ENCODE measurements at places on chromosomes 12 and 14.

DNA sequence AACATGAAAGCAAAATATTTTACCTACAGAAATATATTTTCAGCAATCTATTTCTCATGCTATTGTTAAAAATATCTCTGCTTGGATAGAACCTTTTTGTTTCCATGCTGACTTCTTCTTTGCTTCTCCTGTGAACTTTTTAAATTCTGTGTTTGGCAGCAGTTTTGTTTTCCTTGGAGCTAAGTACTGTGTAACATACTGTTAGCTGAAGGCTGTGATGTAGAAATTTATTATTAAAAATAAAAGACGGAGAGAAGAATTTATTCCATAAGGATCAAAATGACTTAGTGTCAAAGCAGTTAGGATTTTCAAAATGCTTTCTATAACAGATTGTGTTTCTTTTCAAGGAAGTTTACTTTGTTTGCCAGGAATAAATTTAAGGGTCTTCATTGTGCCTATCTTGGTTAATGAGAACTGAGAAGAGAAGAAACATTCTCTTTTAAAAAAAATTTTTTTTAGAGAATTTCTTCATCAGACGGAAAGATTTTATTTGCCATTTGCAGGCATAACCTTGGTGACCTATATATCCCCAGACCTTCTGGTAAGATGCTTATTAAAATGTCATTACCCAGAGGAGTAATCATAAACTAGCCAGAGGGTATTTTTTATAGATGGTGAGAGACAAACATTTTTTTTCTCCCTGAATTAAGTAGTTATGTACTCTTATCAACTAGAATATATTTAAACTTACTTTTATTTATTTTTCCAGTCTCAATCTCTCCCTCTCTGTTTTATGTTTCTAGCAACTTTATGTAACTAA is 147.1 kb upstream of the SLCO1C1 start:
- no peaks in the 10 kb centered on the region for H3K4me1 ChIP-seq
- no peak overlapping the region for H3K4me3 ChIP-seq
- no peak overlapping the region for H3K27ac ChIP-seq
- H3K36me3 ChIP-seq: no peaks in the 10 kb centered on the region
- no peak for DNase-seq

DNA sequence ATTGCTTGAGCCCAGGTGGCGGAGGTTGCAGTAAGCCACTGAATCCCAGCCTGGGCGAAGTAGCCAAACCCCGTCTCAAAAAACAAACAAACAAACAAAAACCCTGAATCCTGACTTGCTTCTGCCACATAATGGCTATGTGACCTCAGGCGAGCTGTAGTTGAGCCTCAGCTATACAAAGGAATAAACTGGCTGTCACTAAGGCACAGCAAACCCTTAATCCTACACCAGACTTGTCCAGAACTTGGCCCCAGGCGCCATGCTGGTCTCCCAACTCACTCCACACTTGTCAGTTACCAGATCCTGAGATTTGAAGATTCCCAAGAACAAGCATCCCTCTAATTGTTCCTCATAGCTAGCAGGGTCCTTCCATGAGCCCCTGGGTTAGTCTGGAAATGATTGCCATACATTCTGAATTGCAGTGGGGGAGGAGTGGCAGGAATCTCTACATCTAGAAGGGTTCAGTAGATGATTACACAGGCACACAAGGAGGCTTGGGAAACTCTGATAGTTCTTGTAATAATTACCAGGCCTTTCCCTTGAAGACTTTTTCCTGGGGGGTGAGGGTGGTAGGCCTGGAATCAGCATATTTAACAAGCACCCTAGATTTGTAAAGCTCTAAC is 9.9 kb downstream of the MAP3K12 start:
- no peak overlapping the region for H3K4me3 ChIP-seq
- DNase-seq: no peak
- H3K27ac ChIP-seq: no peak overlapping the region
- H3K27me3 ChIP-seq: no peaks in the 10 kb centered on the region
- peaks cover 6% of the 10 kb centered on the region for H3K36me3 ChIP-seq
- H3K4me1 ChIP-seq: peaks cover 23% of the 10 kb centered on the region

GRCh38 chr12:46188170-46188569 is 80.7 kb downstream of the SLC38A1 start:
- DNase-seq: no peak
- H3K27me3 ChIP-seq: no peaks in the 10 kb centered on the region
- no peak overlapping the region for H3K4me3 ChIP-seq
- peak overlapping the region; percentile 35 for H3K27ac ChIP-seq
- peaks cover 74% of the 10 kb centered on the region for H3K4me1 ChIP-seq

DNA sequence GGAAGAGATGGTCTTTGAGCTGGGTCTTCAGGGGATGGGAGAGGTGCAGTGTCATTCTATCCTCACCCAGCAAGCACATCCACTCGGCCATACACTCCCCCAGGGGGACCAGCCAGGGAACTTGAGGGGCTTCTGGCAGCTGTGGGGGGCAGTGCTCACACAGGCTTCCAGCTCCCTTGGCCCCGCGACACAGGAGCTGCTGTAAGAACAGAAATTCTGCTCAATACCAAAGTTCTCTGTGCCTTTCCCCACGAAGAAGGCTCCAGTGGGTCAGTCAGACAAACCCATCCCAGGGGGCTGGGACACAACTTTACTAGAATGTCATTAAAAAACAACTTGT is 289.1 kb upstream of the RTL1 start:
- DNase-seq: no peak
- H3K36me3 ChIP-seq: no peaks in the 10 kb centered on the region
- H3K4me1 ChIP-seq: no peaks in the 10 kb centered on the region
- no peaks in the 10 kb centered on the region for H3K27me3 ChIP-seq
- H3K4me3 ChIP-seq: no peak overlapping the region

DNA sequence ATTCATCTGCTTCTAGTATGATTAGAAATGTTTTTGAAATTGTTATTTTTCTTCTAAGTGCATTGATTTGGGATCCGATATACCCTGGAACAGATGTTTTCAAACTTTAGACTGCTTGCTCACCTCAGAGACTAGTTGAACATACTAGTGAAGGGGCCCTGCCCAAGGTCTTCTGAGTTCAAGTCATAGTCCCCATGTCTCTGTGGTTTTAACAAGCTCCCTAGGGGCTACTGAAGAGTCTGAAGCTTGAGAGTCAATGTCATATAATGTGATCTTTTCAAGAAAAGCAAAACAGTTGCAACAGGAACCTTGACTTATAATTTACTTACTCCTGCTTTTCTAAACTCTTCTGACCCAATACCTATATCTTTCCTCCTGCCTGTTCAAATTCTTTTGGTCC is 7.5 kb upstream of the UBE2N start:
- no peak overlapping the region for H3K4me3 ChIP-seq
- peaks cover 25% of the 10 kb centered on the region for H3K4me1 ChIP-seq
- no peaks in the 10 kb centered on the region for H3K27me3 ChIP-seq
- no peaks in the 10 kb centered on the region for H3K36me3 ChIP-seq

DNA sequence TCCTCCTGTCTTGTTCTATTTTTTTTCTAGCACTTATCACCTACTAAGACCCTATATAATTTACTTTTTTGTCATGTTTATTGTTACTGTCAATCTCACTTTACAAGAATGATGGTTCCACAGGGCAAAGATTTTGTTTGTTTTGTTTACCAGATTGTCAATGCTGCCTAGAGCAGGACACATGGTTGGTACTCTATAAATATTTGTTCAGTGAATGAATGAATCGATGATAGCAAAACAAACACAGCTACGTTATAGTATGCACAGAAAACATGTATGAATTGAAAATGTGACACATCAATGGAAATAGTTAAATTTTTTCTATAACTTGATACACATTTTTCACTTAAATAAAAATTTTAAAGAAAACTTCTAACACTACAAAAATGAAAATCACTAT is 67.1 kb upstream of the KRR1 start:
- H3K27me3 ChIP-seq: peaks cover 15% of the 10 kb centered on the region
- no peak overlapping the region for H3K27ac ChIP-seq
- DNase-seq: no peak
- peaks cover 7% of the 10 kb centered on the region for H3K4me1 ChIP-seq

- H3K36me3 ChIP-seq: no peaks in the 10 kb centered on the region
- no peaks in the 10 kb centered on the region for H3K4me1 ChIP-seq
- no peak overlapping the region for H3K27ac ChIP-seq
- no peak overlapping the region for H3K4me3 ChIP-seq
- H3K27me3 ChIP-seq: no peaks in the 10 kb centered on the region
Observed at GRCh38 chr14:23529016-23529415, 22.5 kb downstream of the ZFHX2 start.

GRCh38 chr14:104103061-104103445 is 17.6 kb downstream of the ASPG start:
- H3K4me1 ChIP-seq: no peaks in the 10 kb centered on the region
- no peak overlapping the region for H3K4me3 ChIP-seq
- DNase-seq: no peak
- no peaks in the 10 kb centered on the region for H3K36me3 ChIP-seq
- H3K27me3 ChIP-seq: no peaks in the 10 kb centered on the region

GRCh38 chr12:89895591-89895990 is 187.0 kb upstream of the ATP2B1 start:
- peaks cover 14% of the 10 kb centered on the region for H3K4me1 ChIP-seq
- no peak overlapping the region for H3K4me3 ChIP-seq
- no peak overlapping the region for H3K27ac ChIP-seq
- H3K27me3 ChIP-seq: peaks cover 2% of the 10 kb centered on the region
- H3K36me3 ChIP-seq: peaks cover 1% of the 10 kb centered on the region

GRCh38 chr12:76249501-76249900 is 98.7 kb downstream of the BBS10 start:
- H3K27ac ChIP-seq: no peak overlapping the region
- DNase-seq: no peak
- no peak overlapping the region for H3K4me3 ChIP-seq

- no peaks in the 10 kb centered on the region for H3K27me3 ChIP-seq
- no peak overlapping the region for H3K4me3 ChIP-seq
- DNase-seq: no peak
Observed at GRCh38 chr12:58906917-58907316, 13.4 kb downstream of the LRIG3 start.
